Thoracic aorta (tissue), 2 donors: ENCODE measurements at places on chromosomes 1 and 21.

GRCh38 chr1:74771913-74772515 is 39.1 kb downstream of the TYW3 start:
- no peak for DNase-seq
- H3K27ac ChIP-seq, result no peak overlapping the region
- H3K4me3 ChIP-seq, result no peak overlapping the region
- H3K4me1 ChIP-seq, result no peaks in the 10 kb centered on the region

DNA sequence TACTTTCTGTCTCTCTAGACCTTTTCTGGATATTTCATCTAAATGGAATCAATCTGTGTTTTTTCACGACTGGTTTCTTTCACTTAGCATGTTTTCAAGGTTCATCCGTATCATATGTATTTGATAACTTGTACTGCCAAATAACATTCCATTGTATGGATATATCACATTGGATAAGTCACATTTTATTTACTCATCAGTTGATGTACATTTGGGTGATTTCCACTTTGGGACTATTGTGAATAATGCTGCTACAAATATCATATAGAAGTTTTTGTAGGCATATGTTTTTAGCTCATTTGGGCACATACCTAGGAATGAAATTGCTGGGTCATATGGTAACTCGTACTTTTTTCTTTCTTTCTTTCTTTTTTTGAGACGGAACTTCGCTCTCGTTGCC is 6.7 kb downstream of the HMGN2 start:
- peaks cover 3% of the 10 kb centered on the region for H3K4me1 ChIP-seq
- H3K27me3 ChIP-seq, result no peaks in the 10 kb centered on the region
- H3K27ac ChIP-seq, result no peak overlapping the region

DNA sequence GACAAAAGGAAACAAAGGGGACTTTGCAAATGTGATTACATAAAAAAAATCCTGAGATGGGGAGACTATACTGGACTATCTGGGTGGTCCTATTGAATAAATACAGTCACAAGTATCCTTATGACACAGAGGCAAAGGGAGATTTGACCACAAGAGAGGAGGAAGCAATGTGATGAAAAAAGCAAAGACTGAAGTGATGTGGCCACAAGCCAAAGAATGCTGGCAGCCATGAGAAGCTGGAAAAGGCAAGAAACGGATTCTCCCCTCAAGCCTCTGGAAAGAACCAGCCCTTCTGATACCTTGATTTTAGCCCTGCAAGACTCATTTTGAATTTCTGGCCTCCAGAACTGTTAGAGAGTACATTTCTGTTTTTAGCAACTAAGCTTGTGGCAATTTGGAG is 36.4 kb downstream of the OLFML2B start:
- H3K36me3 ChIP-seq, result peaks cover 12% of the 10 kb centered on the region
- H3K27me3 ChIP-seq, result no peaks in the 10 kb centered on the region
- peaks cover 11% of the 10 kb centered on the region for H3K4me1 ChIP-seq

- H3K36me3 ChIP-seq, result no peaks in the 10 kb centered on the region
- H3K4me3 ChIP-seq, result no peak overlapping the region
- DNase-seq, result no peak
Measured at GRCh38 chr1:187336441-187337168, 507.9 kb downstream of the PLA2G4A start.

DNA sequence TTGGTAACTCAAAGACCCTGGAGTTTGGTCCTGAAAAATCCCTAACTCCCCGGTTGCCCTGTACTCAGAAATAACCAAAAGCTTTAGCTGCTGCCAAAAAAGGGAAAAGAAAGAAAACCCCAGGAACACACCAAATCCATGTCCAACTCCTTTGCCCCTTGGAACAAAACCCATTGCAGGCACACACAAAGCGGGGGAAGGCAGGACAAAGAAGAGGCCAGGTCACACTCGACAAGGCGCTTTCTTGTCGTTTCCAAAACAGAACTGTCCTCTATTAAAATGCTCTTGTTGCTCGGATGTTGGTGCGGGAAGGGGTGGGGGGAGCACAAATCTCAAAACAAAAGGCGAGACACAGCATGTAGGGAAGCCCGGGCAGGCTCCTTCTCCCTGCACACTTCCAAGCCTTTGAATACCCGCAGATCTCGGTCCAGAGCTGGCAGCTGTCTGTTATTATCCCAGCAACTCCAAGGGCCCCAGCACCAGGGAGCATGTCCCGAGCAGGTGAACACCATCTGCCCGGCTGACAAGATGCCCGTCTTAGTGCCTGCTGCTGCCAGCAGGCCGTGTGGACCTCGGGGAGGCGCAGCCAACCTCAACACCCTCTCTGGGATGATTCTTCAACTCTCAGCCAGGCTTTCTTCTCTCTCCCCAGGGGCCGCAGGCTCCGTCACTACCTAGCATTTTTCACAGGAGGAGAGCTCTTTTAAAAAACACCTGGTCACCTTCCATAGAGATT is 96.4 kb downstream of the SSBP3 start:
- no peaks in the 10 kb centered on the region for H3K36me3 ChIP-seq
- H3K27ac ChIP-seq, result peak overlapping the region; percentile 57
- DNase-seq, result no peak
- peaks cover 57% of the 10 kb centered on the region for H3K4me1 ChIP-seq
